Cortex of kidney (tissue), 1 donor: ENCODE measurements at places on chromosomes 7 and 10.

- no peak for DNase-seq
These were observed 10.5 kb upstream of the EDRF1 start for GRCh38 chr10:125708971-125709503.

DNA sequence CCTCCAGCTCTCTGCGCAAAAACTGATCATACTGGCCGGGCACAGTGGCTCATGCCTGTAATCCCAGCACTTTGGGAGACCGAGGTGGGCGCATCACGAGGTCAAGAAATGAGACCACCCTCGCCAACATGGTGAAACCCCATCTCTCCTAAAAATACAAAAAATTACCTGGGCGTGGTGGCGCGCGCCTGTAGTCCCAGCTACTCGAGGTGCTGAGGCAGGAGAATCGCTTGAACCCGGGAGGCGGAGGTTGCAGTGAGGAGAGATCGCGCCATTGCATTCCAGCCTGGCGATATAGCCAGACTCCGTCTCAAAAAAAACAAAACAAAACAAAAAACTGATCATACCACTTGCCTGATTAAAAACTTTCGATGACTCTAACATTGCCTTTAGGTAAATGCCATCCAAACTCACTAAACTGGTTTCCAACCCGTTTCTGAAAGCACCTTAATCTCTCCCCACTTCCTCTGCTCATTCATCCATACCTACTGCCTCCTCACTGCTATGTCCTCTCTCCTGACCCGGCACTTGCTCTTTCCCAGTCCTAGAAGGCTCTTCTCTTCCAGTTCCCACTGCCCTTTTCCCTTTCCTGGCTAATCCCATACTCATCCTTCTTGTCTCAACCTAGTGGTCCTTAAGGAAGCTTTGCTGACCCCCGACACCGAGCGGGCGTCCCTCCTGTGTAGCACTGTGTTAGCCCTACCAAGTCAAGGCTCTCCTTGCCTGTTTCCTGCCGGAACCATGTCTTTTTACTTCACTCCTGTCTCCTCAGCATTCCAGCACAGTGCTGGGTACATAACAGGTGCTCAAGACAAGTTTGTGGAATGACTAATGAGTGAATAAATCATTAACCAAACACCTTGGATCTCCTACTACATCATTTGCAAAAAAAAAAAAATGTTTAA is 686 bp upstream of the MIOS start:
- no peak for DNase-seq

DNA sequence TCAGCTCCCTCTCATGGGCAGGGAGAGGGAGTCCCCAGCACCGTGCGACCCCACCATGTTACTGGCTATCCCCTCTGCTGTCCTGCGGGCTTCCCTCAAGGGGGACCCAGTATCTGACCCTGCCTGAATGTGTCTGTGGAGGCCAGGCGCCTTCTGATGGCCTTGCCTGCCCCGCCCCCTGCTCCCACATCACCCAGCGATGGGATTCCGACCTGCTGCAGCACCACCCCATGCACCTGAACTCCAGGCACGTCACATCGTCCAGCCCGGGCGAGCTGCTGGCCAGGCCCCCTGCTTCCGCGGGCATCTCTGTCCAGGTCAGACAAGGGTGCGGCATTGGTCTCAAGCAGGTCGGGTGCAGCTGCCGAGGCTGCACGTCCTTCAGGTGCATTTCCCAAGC is 19.0 kb downstream of the LRRC27 start:
- no peak for DNase-seq

- DNase-seq = no peak
These were observed 192.7 kb upstream of the MKI67 start for GRCh38 chr10:128318913-128319312.

DNA sequence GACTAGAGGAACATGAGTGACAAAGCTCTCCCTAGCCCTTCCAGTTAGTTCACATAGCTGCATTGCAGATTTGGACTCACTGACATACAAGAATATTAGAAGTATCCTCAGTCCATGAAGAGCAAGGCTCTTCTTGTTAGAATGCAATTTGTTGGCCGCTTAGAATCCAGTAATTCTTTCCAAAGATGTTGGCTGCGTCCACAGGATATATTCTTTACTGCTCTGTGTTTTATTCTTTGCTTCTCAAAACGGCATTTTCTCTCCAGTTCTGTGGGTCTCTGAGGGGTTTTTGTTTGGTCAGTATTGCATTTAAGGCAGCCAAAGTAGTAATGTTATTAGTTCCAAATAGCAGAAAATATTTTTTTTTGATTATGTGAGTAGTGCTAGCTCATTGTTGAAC is 588.6 kb downstream of the DNAJB9 start:
- DNase-seq = no peak

GRCh38 chr10:93369588-93370164 is 112.5 kb downstream of the MYOF start:
- no peak for DNase-seq

- DNase-seq = no peak
These were observed 73.3 kb downstream of the KIAA1549 start for GRCh38 chr7:138907850-138908249.

DNA sequence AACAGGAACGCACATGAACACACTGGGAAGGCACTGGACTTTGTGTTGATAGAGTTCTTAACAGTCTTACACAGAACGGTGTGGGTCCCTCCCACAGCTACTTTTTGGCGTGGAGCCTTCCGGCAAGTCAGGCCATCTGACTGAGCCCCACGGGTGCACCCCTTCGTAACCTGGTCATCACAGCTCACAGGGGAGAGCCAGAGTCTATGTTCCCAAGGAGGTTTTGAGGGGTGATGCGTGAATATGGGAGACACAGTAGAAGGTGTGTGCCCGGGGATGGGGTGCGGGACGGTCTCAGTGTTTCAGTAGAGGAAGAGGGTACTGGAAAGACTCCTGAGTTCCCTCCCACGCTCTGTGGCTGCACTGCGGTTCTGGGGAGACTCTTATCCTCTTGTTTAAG is 291.7 kb downstream of the DNAJB6 start:
- no peak for DNase-seq
